Putamen (tissue), 1 donor: ENCODE measurements at places on chromosomes 13 and 19.

GRCh38 chr13:41631296-41631965, 174.1 kb downstream of the RGCC start:
- DNase-seq, result no peak

DNA sequence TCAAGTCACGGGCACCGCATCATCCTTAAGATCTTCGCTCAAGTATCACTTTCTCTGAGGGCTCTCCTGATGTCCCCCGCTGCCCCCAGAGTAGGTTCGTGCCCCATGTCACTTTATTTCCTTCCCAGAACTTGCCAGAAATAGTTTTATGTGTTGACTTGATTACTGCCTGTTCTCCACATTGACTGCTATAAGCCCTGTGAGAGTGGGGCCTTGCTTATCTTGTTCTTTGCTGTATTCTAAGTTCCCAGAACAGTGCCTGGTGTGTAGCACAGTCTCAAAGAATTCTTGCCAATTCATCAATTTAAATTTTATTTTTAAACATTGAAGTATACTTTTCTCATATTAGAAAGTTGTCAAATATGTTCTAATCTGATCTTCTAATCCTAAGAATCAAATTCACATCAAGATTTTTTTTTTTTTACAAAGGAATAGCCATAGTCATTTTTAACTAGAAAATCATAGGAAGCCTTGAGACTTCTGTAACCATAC, 32.1 kb upstream of the GPR183 start:
- no peak for DNase-seq

GRCh38 chr19:17156947-17157302, 58.2 kb upstream of the USE1 start:
- DNase-seq, result no peak

DNA sequence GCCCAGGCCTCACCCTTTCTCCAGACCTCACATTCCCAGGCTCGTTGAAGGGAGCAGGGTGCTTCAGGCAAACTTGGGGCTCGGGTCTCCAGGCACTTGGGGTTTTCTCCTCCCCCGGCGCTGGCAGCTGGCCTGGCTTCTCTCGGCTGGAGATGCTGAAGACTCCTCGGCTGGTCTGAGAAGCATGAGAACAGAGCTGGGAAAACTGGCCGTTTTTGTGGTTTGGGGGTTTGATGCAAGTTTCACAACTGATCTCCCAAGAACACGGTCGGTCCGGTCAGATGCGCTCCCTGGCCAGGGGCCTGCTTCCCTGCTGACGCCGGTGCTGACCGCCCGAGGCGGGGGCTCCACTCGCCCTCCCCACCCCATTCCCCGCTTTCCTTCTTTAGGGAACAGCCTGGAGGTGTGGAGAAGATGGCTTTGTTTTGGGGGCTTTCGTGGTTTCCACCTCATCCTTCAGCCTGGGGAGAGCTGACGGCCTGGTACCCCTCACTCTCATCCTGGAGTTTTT, 35.3 kb downstream of the CEBPA start:
- no peak for DNase-seq

DNA sequence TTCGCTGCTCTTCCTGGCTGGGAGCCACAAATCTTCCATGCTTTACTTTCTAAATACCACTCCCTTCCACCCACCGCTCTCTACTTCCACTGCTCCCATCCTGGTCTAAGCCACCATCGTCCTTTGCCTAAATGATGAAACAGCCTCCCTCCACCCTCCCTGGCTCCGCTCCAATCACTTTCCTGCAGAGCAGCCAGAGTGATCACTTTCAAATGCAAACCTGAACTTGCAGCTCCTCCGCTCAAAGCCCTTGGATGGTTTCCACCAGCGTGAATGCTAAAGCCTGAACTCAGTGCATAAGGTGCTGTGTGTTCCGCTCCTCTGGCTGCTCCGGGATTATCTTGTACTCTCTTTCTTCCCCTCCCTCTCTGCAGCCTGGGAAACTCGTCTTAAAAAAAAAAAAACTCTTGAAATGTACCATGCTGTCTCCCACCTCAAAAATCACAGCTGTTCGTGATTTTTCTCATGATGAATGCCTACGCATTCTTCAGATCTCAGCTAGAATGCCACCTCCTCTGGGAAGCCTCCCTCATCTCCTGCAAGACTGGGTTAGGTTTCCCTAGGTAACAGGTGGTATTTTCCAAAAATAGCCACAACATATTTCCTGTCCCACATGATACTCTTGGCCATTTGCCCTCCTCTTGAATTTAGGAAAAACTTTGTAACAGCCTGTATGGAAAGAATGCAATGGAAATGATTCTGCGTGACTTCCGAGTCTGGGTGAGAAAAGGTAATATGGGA, 3.7 kb upstream of the SIN3B start:
- peak; percentile 74 for DNase-seq

- DNase-seq, result no peak
Observed at GRCh38 chr19:28465371-28466086, 747.4 kb downstream of the UQCRFS1 start.

- DNase-seq, result no peak
Observed at GRCh38 chr13:92175330-92175729, 776.9 kb downstream of the GPC5 start.

GRCh38 chr19:5588441-5588840, 20.7 kb upstream of the TINCR start:
- no peak for DNase-seq

GRCh38 chr13:45016792-45017425, 27.6 kb downstream of the GPALPP1 start:
- no peak for DNase-seq

- no peak for DNase-seq
Observed at GRCh38 chr13:20356444-20356843, 124.3 kb upstream of the GJB6 start.

GRCh38 chr19:41981724-41982123, 12.3 kb downstream of the ATP1A3 start:
- DNase-seq, result no peak

GRCh38 chr13:113046883-113047244, 58.7 kb upstream of the F7 start:
- no peak for DNase-seq

DNA sequence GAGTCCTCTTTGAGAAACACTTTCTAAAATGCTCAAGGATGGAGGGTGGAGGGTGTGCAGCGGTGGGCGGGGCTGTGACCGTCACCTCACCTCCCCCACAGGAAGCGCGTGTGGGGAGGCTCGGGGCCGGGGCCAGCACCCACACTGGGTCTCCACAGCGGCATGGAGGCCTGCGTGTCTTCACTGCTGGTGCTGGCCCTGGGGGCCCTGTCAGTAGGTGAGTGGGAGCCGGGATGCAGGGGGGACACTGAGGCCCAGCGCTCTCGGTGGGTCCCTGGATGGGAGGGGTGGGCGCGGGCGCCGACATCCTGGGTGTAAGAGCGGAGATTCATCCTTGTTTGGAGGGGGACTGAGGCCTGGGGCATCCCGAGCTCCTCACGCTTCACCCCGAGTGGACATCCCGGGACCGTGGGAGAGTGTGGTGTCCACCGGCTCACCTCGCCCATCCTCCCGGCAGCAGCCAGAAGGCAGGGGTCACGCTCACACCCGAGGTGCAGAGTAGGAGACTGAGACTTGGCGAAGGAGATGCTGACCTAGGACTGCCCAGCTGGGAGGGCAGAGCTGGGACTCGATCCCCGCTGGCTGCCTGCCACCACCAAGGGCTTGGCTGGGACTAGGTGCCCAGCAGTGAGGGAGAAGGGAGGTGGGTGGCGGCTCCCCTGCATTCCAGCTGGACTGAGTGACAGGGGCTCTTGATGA, at the start of gene GZMM:
Gene GZMM, plus strand, starts transcription at position 144 of the 699 bp plus-strand sequence. Its CDS starts 19 bp downstream, at position 163.
- no peak for DNase-seq

- peak; percentile 65 for DNase-seq
Observed at GRCh38 chr13:31160857-31161556, 697 bp downstream of the HSPH1 start.

DNA sequence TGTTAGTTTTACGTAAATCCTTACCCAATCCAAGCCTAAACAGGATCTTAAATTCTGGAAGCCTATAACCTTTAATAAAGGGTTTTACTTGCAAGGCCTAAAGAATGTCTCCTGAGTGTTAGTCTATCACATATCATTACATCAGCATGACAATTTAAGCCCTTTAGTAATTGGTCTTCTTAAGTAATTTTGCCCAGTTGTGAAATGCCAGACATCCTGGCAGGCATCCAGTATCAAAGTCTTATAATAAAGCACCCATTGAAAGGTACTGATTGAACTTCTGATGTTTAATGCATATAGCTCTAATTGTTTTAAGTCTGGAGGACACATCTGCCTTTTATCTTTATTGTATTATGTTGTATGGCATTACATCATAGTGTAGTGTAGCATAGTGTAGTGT, 1078.9 kb downstream of the SLITRK1 start:
- no peak for DNase-seq

DNA sequence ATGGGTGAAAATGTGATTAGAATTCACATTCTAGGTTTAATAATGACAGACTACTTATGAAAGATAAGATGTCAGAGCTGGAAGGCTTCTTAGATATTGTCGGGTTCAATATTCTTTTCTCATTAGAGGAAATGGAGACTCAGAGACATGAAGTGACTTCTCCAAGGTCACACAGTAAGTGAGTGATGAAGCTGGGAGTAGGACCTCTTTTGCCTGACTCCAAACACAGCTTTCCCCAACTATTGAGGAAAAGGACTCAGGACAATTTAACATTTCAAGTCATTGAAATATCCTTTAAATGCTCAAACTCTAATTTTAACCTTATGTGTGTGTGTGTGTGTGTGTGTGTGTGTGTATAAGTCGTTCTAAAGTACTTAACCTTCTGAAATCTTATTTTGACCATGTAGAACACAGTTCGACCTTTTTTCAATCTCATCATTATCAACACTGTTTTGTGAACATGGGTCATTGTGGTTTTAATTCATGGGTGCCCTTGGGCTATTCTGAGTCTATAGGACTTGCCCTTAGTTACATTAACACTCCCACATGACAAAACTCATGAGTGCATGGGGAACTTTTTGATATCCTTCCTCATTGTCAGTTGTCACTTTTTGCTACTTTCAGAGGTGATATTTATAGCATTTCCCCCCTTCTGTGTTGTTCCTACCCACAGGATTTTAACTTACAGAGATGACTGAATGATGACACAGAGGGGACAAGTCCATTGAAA, 53.0 kb downstream of the LRCH1 start:
- peak; percentile 33 for DNase-seq

DNA sequence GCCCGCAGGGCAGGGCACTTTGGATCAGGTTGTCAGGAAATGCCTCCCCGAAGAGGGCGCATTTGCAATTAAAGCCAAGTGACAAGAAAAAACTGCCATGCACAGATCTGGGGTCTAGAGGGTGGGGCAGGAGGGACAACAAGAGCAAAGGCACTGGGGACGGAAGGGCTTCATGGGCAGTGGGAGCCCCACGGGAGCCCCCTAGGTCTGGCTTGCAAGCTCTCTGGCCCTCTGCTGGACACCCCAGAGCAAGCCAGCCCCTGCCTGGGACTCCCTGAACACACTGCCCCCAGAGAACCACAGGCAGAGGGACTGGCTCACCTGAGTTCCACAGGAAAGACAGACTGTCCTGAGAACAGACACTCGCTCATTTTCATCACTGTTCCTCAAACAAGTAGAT, 30.2 kb upstream of the C19orf12 start:
- DNase-seq, result no peak

- no peak for DNase-seq
Observed at GRCh38 chr13:65789815-65790214, 1440.3 kb downstream of the PCDH9 start.

DNA sequence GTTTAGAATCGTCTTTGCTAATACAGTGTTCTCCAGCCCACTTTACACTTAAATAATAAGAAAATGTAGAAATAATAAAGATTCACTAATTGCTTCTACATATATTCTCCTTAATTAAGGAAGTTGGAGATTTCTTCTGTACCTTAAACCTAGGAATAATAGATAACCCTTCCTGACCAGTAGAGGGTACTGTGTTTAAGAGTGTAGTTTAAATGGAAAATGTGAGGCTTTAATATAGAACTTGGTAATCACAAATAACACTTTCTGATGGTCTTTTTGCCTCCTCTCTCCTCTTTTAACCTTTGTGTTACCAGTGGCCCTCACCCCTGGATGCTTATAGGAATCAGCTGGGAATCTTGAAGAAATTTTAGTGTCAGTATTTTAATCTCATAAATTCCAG, 20.7 kb downstream of the POMP start:
- DNase-seq, result no peak

DNA sequence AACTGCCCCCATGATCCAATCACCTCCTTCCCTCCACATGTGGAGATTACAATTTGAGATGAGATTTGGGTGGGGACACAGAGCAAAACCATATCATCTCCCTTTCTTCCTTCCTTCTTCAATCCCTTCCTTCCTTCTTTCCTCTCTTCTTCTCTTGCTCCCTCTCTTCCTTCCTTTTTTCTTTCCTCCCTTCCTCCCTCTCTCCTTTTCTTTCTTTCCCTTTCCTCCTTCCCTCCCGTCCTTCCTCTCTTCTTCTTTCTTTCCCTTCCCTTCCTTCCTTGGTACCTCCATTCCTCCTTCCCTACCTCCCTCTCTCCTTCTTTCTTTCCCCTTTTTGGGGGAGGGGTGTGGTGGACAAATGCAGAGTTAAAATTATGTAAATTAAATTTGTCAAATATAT, 145.1 kb downstream of the TSHZ3 start:
- no peak for DNase-seq

DNA sequence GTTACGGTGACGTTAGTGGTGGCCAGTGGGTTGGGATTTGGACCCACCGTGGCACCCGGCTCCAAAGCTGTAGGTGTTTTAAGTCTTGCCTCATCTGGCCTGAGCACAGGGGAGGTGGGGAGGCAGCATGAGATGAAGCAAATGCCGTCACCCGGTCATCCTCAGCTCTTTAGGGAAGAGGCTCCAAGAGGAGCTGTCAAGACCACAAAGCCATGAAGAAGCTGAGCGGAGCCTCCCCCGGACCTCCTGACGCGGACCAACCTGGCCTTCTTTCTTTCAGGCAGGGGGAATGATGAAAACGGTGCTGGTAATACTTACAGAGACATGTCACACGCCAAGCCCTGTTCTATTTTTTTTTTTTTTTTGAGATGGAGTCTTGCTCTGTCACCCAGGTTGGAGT, 7.4 kb downstream of the ACTMAP start:
- DNase-seq, result no peak

- DNase-seq, result no peak
Observed at GRCh38 chr13:96948127-96948526, 46.1 kb downstream of the OXGR1 start.

GRCh38 chr19:14315433-14315832, 65.8 kb upstream of the ADGRE5 start:
- DNase-seq, result no peak

- DNase-seq, result peak; percentile 17
Observed at GRCh38 chr19:39506944-39507714, 7.8 kb upstream of the SELENOV start.

GRCh38 chr19:38389101-38389925, 816 bp downstream of the SPRED3 start:
- no peak for DNase-seq

DNA sequence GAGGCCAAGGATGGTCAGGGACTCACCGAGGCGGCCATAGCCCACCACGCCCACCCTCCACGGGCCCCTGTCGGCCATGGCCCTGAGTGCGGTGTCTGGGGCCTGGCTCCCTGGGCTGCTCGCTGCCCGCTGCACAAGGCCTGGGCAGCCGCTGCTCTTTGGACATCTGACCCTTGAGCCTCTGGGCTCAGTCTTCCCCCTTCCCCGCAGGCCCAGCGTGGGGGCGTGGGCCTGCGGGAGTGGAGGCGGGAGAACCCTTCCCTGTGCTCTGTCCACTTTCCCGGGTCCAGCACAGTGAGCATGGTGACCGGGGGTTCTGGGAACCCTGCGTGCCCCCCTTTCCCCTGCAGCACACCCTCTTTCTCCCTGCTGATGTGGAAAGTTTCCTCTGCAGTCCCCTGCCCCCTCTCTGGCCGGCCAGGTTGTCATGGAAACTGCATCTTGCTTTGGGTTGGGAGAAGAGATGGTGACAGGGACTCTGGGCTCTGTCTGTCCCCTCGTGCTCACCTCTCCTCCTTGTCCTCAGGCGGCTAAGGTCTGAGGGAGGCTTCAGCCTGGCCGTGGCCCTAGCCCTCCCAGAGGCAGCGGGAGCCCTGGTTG, at the start of gene ASPDH:
Gene ASPDH, minus strand, starts transcription at position 168 of the 600 bp plus-strand sequence. Its CDS starts 90 bp downstream, at position 78.
- no peak for DNase-seq
